ENCODE measurements at places on chromosomes 4 and X. TPM values are rescaled to one million over a fixed set of nuclear protein-coding genes. Genes with fewer than 3 reads are reported as not detected.
A peak's percentile ranks its signal among the peaks of the same experiment; 100 is the strongest.

The NUDT11 gene
- 1.4 TPM for total RNA-seq

The SATL1 gene
- total RNA-seq: not detected

GRCh38 chr4:121633653-121634052 lies 63.1 kb downstream of the ANXA5 start:
- no peaks in the 10 kb centered on the region for H3K4me1 ChIP-seq
- H3K27me3 ChIP-seq: no peaks in the 10 kb centered on the region
- H3K36me3 ChIP-seq: no peaks in the 10 kb centered on the region

The F11 gene
- not detected for total RNA-seq

DNA sequence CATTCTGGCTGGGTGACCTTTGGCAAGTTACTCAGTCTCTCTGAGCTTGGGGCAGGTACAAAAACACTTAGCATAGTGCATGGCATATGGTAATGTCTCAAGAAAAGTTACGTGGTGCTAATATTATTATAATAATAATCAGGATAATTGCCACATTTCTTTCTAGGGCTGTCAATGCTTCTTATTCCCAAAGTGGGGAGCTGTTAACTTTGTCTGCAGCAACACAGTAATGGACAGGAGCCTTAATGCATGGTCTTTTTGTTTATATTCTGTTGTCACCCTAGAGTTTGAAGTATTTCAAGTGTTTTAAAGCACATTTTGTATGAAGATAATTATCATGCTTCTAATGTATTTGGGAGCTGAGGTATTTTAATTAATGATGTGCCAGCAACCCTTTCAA lies 121.8 kb downstream of the FHIP1A start:
- no peak for DNase-seq
- no peaks in the 10 kb centered on the region for H3K27me3 ChIP-seq

DNA sequence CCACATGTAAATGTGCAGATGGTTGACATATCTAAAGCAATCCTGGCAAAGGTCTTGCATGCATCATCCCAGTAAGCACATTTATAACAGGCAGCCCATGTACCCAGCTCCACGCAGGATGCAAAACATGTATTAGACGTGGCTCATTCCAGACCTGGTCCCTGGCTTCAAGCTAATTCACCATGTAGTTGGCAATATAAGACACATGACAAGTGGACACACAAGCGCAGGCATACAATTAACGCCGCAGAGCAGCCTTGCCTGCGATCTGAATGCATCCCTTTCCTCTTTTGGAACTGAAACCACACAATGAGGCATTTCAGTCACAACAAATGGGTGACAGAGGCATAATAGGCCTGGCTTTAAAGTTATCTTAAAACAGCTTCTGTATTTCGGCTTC lies 114.5 kb upstream of the TRIM2 start:
- no peak overlapping the region for H3K4me3 ChIP-seq
- DNase-seq: no peak
- H3K27me3 ChIP-seq: no peaks in the 10 kb centered on the region
- H3K4me1 ChIP-seq: no peaks in the 10 kb centered on the region
- H3K36me3 ChIP-seq: no peaks in the 10 kb centered on the region

GRCh38 chrX:22433292-22434070 lies 160.8 kb downstream of the CBLL2 start:
- no peak overlapping the region for H3K4me3 ChIP-seq
- H3K27me3 ChIP-seq: no peaks in the 10 kb centered on the region
- H3K4me1 ChIP-seq: no peaks in the 10 kb centered on the region

- H3K27me3 ChIP-seq: peaks cover 3% of the 10 kb centered on the region
- no peak for DNase-seq
- H3K27ac ChIP-seq: peak overlapping the region; percentile 56
- no peak overlapping the region for H3K4me3 ChIP-seq
- no peaks in the 10 kb centered on the region for H3K36me3 ChIP-seq
Observed at GRCh38 chrX:40471965-40472648, 108.7 kb upstream of the ATP6AP2 start.

DNA sequence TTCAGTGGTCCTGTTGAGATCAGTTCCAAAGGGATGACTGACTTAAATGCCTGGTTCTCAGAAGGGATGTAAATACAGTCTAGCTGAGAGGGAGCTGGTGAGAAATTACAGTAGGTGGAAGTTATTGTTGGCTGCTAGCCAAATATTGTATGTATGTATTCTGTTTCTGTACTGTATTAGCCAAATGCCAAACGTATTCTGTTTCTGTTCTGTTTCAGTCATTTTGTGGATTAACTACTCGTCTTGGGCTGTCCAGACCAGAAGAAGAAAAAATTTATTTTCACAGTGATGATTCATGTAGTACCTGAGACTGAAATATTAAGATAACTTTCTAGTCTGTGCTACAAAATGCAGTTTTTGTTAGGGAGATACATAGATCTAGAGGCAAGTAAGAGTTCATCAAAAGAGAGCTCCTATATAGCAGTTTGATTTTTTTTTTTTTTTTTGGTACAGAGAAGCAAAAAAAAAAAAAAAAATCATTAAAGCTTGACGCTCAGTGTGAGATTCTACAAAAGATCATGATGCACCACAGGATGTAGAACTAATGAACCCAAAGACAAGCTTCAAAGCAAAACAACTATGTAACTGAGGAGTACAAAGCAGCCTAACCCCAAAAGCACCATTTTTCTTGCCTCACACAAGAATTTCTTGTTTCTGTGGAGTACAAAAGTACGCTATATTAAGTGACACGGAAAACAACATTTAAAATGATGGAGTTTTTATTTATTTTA lies 54.8 kb downstream of the CASP6 start:
- no peaks in the 10 kb centered on the region for H3K36me3 ChIP-seq
- no peak overlapping the region for H3K4me3 ChIP-seq
- H3K27ac ChIP-seq: no peak overlapping the region
- H3K27me3 ChIP-seq: no peaks in the 10 kb centered on the region

DNA sequence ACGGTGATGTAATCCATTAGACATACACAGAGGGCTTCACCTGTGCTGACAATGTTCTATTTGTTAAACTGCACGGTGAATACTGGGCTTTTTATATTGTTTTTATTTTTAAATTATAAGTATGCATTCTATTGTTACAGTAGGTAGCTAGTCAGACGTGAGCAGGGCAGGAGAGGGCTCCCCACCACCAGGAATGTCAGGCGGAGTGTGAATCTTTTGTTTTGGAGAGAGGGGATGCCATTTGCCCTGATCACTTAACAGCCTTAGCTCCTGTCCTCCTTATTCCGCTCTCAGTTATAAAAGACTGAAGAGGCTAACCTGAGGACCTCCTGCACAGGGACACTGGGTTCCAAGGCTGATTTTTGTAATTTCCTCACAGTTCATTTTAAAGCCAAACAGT lies 151.6 kb upstream of the TAPT1 start:
- H3K4me3 ChIP-seq: no peak overlapping the region
- no peaks in the 10 kb centered on the region for H3K36me3 ChIP-seq
- no peaks in the 10 kb centered on the region for H3K4me1 ChIP-seq
- no peak overlapping the region for H3K27ac ChIP-seq
- no peaks in the 10 kb centered on the region for H3K27me3 ChIP-seq

GRCh38 chr4:30912098-30912714 lies 192.0 kb downstream of the PCDH7 start:
- no peaks in the 10 kb centered on the region for H3K27me3 ChIP-seq
- H3K27ac ChIP-seq: no peak overlapping the region
- DNase-seq: no peak
- no peaks in the 10 kb centered on the region for H3K36me3 ChIP-seq
- H3K4me3 ChIP-seq: no peak overlapping the region
- H3K4me1 ChIP-seq: no peaks in the 10 kb centered on the region
